Pericardium fibroblast (primary cell): ENCODE measurements at places on chromosomes 7 and 10. TPM values are rescaled to one million over a fixed set of nuclear protein-coding genes. Genes with fewer than 3 reads are reported as not detected.

Gene CDCA7L
- total RNA-seq, result 13.3 and 36.9 TPM in 2 replicates

Gene CFAP43
- 0.12 TPM in 1 of 2 replicates, not detected in the other for total RNA-seq

Gene CCSER2
- 21.0 and 22.3 TPM in 2 replicates for total RNA-seq

Gene PDLIM1
- total RNA-seq, result 20.1 and 41.1 TPM in 2 replicates

Gene PDZD7
- 0.35 and 1.4 TPM in 2 replicates for total RNA-seq

Gene EVX1
- not detected in 2 replicates for total RNA-seq

Gene CYP2C19
- total RNA-seq, result not detected in 2 replicates

Gene C7orf57
- total RNA-seq, result not detected in 2 replicates

Gene TMEM213
- not detected in 2 replicates for total RNA-seq

Gene EPHB6
- 32.3 and 42.5 TPM in 2 replicates for total RNA-seq

Gene CHRM2
- 0.68 and 1.3 TPM in 2 replicates for total RNA-seq

Gene RSPH10B
- total RNA-seq, result not detected in 2 replicates

Gene HACD1
- 14.8 and 27.5 TPM in 2 replicates for total RNA-seq

Gene TDRD1
- 0.23 TPM in 1 of 2 replicates, not detected in the other for total RNA-seq

Gene ADIRF
- total RNA-seq, result 1.1 and 6.7 TPM in 2 replicates

Gene AKR1C1
- 26.9 and 27.3 TPM in 2 replicates for total RNA-seq

Gene TAS2R40
- total RNA-seq, result not detected in 2 replicates

Gene ITGB8
- total RNA-seq, result 6.0 and 16.3 TPM in 2 replicates

Gene SEC61G
- total RNA-seq, result 265 and 485 TPM in 2 replicates

Gene PNLIP
- total RNA-seq, result not detected in 2 replicates

Gene DHX32
- 22.3 and 23.7 TPM in 2 replicates for total RNA-seq

Gene HOXA13
- total RNA-seq, result not detected in 2 replicates

Gene ANKRD30A
- not detected in 2 replicates for total RNA-seq

Gene OPN4
- total RNA-seq, result not detected in 2 replicates

Gene SUMF2
- total RNA-seq, result 130 and 163 TPM in 2 replicates

Gene MRPS33
- total RNA-seq, result 27.7 and 32.6 TPM in 2 replicates

Gene C10orf95
- total RNA-seq, result not detected in 2 replicates

Gene NKX6-2
- not detected in 2 replicates for total RNA-seq

Gene RPEL1
- 0.09 and 0.12 TPM in 2 replicates for total RNA-seq

Gene AKR1D1
- total RNA-seq, result not detected in 2 replicates

Gene SPDYE16
- total RNA-seq, result not detected in 2 replicates

Gene GLRX3
- total RNA-seq, result 51.6 and 65.5 TPM in 2 replicates

Gene NAT16
- total RNA-seq, result not detected in 2 replicates

Gene PCLO
- 0.12 and 0.26 TPM in 2 replicates for total RNA-seq

Gene LCOR
- 6.2 and 7.3 TPM in 2 replicates for total RNA-seq

Gene CRPPA
- 0.93 and 0.94 TPM in 2 replicates for total RNA-seq

Gene ADCY1
- total RNA-seq, result 0.23 and 1.9 TPM in 2 replicates

Gene HOGA1
- 0.17 and 0.58 TPM in 2 replicates for total RNA-seq

Gene MMD2
- total RNA-seq, result not detected in 2 replicates

Gene ANKRD7
- total RNA-seq, result 0.26 TPM in 1 of 2 replicates, not detected in the other

Gene PALD1
- 0.12 and 3.7 TPM in 2 replicates for total RNA-seq

Gene PVRIG
- not detected in 2 replicates for total RNA-seq

Gene ELN
- 56.1 and 146 TPM in 2 replicates for total RNA-seq

Gene SLC16A9
- total RNA-seq, result 0.93 and 1.8 TPM in 2 replicates

Gene GPR15LG
- total RNA-seq, result not detected in 2 replicates

Gene TMEM236
- under 0.01 TPM in 1 of 2 replicates, not detected in the other for total RNA-seq

Gene CALD1
- total RNA-seq, result 272 and 562 TPM in 2 replicates

Gene FAM25A
- total RNA-seq, result not detected in 2 replicates

Gene VWDE
- not detected in 2 replicates for total RNA-seq

Gene FAM131B
- 0.35 and 2.9 TPM in 2 replicates for total RNA-seq

Gene NEUROD6
- total RNA-seq, result not detected in 2 replicates

Gene JAZF1
- total RNA-seq, result 9.3 and 10.6 TPM in 2 replicates

Gene CALML3
- total RNA-seq, result not detected in 2 replicates
